ENCODE measurements at places on chromosomes 5 and 9.

DNA sequence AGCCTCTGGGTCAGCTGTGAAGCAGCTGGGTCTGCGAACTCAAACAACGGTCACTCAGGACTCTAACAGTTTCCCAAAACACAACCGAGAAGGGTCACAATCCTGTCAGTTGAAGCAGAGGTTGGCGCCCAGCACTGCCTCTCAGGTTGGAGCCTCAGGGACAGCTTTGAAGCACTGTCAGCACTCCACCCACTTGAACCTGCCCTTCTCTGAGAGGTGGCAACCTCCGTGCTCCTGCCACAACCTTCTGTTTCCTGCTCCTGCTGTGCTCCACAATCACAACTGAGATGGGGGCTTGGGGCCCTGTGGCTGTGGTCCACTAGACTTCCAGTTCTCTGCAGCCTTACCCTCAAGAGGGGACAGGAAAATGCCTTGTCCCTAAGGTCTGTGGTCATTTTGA is 21.7 kb upstream of the LCP2 start:
- no peaks in the 10 kb centered on the region for H3K36me3 ChIP-seq
- H3K4me1 ChIP-seq, result no peaks in the 10 kb centered on the region
- no peak for DNase-seq
- no peak overlapping the region for H3K27ac ChIP-seq

- no peak overlapping the region for H3K4me3 ChIP-seq
- H3K4me1 ChIP-seq, result no peaks in the 10 kb centered on the region
- no peak overlapping the region for H3K27ac ChIP-seq
- no peaks in the 10 kb centered on the region for H3K27me3 ChIP-seq
These were observed 121.9 kb upstream of the GRHPR start for GRCh38 chr9:37300620-37301019.

- DNase-seq, result no peak
- H3K4me3 ChIP-seq, result no peak overlapping the region
- no peaks in the 10 kb centered on the region for H3K27me3 ChIP-seq
- H3K4me1 ChIP-seq, result no peaks in the 10 kb centered on the region
- no peak overlapping the region for H3K27ac ChIP-seq
These were observed 156.3 kb upstream of the FST start for GRCh38 chr5:53323943-53324642.

GRCh38 chr9:130780865-130781504 is 54.1 kb upstream of the ABL1 start:
- peaks cover 16% of the 10 kb centered on the region for H3K4me1 ChIP-seq
- H3K4me3 ChIP-seq, result peak overlapping the region; percentile 75
- H3K27me3 ChIP-seq, result no peaks in the 10 kb centered on the region
- no peaks in the 10 kb centered on the region for H3K36me3 ChIP-seq
- peak; percentile 99 for DNase-seq

DNA sequence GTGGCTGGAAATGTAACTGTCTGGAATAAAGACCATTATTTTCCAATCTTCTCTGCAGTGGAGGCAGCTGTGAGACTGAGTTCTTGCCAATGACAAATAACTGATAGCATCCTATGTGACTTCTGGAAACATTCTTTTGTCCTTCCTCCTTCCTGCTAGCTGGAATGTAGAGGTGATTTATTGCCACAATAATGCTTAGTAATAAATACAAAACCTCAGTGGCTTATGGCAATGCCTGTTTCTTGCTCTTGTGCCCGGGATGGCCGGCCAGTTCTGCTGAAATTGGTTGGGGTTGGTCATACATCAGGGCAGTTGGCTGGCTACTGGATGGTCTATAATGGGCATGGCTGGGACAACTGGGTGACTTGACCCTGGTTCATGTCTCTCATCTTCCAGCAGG is 12.2 kb upstream of the TEX48 start:
- no peak overlapping the region for H3K27ac ChIP-seq
- no peak overlapping the region for H3K4me3 ChIP-seq
- DNase-seq, result peak; percentile 17
- no peaks in the 10 kb centered on the region for H3K36me3 ChIP-seq

- peaks cover 3% of the 10 kb centered on the region for H3K36me3 ChIP-seq
- no peak overlapping the region for H3K27ac ChIP-seq
- DNase-seq, result no peak
- H3K27me3 ChIP-seq, result no peaks in the 10 kb centered on the region
- H3K4me3 ChIP-seq, result no peak overlapping the region
These were observed 105.6 kb downstream of the CSNK1G3 start for GRCh38 chr5:123617561-123617960.

DNA sequence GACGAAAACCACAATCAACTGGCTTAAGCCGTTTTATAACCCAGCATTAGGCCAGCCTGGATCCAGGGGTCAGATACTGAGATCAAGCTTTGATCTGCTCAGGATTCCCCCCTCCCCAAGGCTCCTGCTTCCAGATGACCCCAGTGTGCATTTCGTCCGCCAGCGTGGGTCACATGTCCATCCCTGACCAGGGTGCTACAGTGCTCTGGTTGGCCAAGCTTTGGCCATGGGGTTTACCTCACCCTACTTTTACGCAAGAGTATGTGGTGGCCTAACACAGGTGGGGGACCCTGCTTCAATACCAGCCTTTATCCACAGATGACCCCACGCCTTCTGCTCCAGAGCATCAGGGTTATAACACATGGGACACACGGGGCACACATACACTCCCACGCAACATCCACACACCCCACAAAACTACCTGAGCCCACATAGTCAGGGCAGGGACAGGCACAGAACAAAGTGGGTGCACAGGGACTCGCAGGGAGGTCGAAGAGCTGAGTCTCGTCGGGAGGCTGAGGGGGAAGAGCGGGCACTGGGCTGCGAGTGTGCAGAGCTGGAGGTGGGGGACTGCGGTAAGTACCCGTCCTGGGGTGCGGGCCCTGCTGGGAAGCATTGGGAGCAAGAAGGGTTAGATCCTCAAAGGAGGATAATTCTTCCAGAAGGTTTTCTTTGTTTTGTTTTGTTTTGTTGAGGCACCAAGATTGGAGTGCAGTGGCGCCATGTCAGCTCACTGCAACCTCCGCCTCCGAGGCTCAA is 5.0 kb upstream of the SQSTM1 start:
- no peak overlapping the region for H3K27ac ChIP-seq
- H3K4me1 ChIP-seq, result peaks cover 36% of the 10 kb centered on the region
- DNase-seq, result no peak

GRCh38 chr9:97853056-97853843 is at the start of gene FOXE1:
TSS of gene FOXE1 (plus strand) at chr9:97853226. CDS start at chr9:97853915, 689 bp downstream.
- no peak for DNase-seq
- peak within 1 kb of the TSS; percentile 49 for H3K4me3 ChIP-seq
- H3K4me1 ChIP-seq, result peaks cover 36% of the 10 kb centered on the region

DNA sequence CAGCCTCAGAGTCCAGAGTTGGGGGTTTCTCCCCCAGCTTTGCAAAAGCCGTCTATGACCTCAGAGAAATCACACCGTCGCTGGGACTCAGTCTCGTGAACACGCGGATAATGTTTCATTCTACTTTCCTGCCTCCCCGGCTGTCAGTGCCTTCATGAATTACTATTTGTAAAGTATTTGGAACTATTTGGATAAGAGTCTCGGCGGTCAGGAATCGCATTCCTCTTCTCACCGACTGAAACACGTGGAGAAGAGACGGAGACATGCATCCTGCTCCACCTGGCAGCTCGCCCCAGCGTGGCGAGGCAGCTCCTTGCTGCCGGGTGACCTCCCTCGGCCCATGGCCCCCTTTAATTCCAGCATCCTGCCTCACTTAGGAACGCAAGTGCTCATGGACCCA is 23.9 kb downstream of the IRX2 start:
- H3K4me1 ChIP-seq, result no peaks in the 10 kb centered on the region
- DNase-seq, result no peak
- H3K36me3 ChIP-seq, result no peaks in the 10 kb centered on the region
- no peaks in the 10 kb centered on the region for H3K27me3 ChIP-seq
- no peak overlapping the region for H3K27ac ChIP-seq
- no peak overlapping the region for H3K4me3 ChIP-seq
